Activated CD8-positive, alpha-beta memory T cell treated with anti-CD3 and anti-CD28 coated beads for 1 hour (primary cell): ENCODE measurements at places on chromosomes 4 and X.

DNA sequence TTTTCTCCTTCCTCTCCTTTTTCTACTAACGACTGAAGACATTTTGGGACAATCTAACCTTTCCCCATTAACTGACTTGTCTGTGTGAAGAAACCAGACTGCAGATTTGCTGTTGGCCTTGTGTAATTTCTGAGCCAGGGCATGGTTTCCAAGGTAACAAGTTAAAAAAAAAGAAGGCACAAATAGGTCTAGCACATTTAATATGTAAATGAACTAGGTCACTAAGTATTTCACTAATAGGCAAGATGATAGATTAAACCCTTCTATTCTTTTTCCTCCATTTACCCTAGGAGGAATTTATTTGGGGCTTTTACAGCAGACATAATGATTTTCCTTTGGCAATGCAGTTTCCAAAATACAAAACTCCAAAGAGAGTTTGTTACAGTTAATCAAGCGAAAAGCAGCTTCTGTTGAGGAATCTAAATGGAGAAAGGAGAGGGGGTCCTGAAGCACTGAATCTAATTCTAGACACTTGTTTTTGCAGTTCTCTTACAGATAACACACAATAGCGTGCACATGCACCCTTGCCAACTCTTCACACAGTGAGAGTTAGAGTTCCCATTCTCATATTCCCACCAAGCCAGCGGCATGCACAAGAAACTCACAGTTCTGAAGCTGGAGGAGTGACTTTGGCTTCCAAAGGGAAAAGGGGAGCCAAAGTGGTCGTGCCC is 72.0 kb downstream of the TSPAN5 start:
- DNase-seq = no peak

DNA sequence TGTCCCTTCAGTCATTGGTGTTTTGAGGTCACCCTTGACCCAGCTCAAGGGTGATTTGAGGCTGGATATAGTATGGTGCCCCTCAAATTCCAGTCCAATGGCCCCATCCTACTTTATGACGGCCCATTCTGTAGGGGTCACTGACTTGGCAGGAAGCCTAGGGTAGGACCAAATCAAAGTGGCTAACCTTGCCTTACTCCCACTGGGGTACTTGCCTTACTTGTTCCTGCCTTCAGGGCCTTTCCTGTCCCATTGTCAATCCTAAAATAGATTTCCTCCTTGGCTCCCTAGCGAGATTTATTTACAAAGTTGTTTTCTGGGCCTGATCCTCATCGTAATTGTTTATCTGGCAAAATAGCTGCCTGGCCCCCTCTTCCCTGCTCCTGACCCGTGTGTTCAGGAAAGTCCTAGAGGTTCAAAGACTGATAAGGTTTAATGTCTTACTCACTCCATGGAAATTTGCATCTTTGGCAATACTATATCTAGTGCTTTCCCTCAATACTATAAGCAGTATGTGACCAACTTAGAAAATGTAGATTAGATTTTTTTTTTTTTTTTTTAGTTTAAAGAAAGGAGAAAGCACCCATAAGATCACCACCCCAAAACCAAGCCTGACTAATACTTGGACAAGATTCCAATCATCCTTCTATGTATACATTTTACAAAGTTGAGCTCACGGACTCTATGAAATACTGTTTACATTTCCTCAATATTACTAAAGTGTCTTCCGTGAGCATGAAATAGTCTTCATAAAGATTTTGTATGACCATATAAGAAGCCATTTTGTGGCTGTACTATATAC is 44.8 kb downstream of the MSN start:
- DNase-seq = no peak

DNA sequence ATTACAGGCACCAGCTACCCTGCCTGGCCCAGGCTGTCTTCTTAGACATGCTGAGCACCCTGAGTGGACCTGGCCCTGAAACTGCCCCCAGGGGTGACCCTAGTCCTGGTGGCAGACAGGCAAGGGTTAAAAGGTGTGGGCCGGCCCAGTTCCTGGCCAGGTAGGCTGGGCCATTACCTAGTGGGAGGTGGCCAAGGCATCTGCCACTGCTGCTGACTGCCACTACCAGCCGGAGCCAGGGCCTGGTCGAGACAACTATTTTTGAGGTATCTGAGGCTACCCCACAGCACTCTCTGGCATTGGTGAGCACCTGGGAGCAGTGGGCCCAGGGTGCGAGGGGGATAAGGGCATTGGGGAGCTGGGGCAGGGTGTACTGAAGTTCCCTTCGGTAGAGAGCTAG is at the start of gene CCDC120:
Gene CCDC120 (plus strand): TSS at position 206 of the 400 bp plus-strand sequence. CDS start 3,043 bp downstream, outside the sequence.
- DNase-seq = no peak

GRCh38 chrX:20374900-20375438 is 108.3 kb upstream of the RPS6KA3 start:
- no peak for DNase-seq

GRCh38 chr4:55398461-55398860 is 2.7 kb downstream of the TMEM165 start:
- no peak for DNase-seq

DNA sequence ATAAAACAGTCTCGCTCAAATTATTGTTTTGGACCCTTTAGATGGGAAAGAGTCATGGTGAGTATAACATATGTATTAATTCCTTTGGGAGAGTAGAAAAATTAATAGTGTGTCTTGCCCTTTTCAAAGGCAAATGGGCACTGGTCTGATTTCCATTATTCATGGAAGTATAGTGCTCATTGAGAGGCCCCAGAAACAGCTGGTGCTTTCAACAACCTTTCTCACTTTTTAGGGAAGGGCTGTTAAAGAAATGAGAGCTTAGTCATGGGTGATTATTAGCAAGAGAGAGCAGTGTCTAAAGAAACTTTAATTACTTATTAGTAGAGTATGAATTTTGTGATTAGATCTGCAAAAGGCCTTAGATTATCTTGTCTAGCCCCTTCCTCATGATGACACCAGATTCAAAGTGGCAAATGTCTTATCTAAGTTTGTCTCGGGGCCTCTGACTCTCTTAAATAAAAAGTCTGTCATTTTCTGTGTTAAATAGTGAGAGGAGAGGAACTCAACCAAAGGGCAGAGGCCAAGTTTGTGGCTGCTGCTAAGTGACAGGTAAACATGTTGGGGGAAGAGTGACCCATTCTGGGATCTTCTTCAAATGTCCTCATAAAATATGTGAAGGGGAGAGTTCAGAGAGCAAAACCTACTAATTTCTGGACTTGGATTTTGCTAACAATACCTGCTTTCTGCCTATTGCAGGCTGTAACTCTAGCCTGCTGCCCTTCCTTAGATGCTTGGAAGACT is 110.6 kb downstream of the REPS2 start:
- DNase-seq = no peak

DNA sequence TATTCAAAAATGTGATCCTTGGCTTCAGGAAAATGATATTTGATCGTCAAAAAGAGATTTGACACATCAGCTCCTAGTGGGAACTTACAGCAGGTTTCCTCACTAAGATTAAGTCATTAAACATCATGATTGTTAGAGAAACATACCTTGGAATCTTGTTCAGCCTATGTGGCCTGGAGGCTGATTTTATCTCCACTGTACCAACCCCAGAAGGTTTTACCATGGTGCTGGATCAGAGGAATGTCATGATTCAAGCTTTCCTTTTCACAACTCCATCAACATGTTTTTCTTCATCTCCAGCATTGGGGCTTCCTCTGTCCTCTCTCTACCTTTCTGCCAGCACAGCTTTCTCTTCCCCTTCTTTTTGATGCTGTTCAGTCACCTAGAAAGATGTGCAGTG is 68.4 kb upstream of the MID1IP1 start:
- no peak for DNase-seq

DNA sequence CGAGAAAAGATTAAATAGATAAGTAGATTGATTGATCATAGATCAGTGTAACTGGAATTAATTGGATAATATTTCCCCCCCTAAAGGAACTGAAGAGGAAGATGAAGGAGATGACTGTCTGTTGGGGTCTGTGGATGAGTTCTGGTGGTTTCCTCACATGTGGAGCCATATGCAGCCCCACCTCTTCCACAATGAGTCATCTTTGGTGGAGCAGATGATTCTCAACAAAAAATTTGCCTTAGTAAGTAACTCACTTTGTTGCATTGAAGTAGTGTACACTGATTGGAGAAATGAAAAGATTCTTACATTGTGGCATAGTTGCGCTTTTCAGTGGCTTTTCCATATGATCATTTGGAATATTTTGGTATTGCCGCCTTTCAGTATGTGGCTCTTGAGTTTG is 80.4 kb downstream of the NDST3 start:
- no peak for DNase-seq

DNA sequence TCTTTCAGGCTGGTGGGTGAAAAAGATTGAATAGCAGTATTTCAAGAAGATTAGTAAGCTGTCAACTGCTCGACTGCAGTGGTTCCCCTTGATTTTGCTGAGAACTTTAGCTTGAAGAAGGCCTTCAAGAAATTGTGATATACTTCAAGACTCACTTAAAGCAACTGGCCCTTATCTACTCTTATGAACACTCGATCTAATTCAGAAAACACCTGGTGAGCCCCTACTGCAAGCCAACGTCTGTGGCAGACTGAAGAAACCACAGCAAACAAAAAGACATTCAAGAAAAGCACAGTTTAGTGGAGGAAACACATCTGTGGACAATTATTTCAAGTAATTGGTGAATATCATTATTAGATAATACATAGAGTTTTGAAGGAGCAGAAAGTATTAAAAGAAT is 119.0 kb downstream of the INPP4B start:
- no peak for DNase-seq

DNA sequence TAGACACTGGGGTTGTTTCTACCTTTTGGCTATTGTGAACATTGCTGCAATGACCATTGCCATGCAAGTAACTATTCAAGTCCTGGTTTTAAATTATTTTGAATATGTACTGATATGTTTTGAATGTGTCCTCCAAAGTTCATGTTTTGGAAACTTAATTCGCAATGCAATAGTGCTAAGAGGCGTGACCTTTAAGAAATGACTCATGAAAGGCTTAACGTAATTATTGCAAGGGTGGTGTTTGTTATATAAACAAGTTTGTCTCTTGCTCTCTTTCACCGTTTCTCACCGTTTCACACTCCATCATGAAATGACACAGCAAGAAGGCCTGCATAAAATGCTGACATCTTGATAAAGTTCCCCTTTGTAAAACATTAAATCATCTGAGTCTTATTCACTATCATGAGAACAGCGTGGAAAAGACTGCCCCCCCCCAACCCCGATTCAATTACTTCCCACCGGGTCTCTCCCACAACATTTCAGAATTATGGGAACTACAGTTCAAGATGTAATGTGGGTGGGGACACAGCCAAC is 506.9 kb upstream of the FAM47C start:
- no peak for DNase-seq

DNA sequence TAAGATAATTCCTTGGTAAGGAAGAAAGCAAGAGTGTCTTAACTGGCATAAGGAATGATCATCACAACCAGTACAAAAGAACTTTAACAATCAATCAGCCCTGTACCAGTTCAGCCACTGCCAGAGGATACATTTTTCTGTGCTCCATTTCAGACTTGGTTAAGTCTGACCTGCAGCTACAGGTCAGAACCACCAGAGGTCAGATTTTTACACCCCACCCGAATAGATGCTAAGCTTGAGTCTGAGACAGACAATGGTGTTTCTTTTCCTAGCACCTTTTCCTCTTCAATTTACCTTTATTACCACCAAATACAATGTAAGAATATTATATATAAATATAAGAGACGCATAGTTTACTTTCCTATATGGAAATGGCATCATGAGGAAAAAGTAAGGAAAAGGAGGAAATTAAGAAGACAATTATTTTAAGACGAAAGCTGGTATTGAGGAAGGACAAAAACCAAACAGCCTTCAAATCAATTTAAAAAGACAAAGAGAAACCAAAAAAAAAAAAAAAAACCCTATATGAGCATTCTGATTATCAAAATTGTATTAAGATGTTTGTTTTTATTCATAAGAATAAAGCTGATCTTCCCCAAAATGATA is 215.3 kb upstream of the TTC29 start:
- DNase-seq = no peak

GRCh38 chrX:151183912-151184565 is 7.7 kb downstream of the GPR50 start:
- DNase-seq = no peak

DNA sequence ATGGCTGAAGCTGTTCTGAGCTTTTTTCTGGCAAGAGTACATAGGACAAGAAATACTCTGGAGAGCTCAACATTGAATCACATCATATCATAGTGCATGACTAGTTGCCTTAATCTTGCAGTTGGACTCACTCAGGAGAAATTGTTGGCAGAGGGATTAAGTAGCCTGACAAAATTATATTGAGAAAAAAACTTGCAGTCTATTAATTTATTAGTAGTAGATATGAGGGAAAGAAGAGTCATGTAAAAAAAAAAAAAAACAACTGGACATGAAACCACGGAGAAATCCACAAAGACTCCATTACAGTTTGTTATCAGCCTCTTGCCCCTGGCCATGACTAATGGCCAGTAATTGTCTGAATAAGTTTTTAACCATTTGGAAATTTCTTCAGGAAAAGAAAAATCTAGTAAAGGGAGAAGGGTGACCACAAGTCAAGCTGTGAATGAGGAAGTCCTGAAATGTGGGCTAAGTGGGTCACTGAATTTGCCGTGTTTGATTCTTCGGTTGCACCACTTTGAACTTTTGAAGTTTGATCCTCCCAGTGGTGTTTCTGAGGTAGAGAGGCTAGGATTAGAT is 45.6 kb downstream of the FHL1 start:
- DNase-seq = no peak

DNA sequence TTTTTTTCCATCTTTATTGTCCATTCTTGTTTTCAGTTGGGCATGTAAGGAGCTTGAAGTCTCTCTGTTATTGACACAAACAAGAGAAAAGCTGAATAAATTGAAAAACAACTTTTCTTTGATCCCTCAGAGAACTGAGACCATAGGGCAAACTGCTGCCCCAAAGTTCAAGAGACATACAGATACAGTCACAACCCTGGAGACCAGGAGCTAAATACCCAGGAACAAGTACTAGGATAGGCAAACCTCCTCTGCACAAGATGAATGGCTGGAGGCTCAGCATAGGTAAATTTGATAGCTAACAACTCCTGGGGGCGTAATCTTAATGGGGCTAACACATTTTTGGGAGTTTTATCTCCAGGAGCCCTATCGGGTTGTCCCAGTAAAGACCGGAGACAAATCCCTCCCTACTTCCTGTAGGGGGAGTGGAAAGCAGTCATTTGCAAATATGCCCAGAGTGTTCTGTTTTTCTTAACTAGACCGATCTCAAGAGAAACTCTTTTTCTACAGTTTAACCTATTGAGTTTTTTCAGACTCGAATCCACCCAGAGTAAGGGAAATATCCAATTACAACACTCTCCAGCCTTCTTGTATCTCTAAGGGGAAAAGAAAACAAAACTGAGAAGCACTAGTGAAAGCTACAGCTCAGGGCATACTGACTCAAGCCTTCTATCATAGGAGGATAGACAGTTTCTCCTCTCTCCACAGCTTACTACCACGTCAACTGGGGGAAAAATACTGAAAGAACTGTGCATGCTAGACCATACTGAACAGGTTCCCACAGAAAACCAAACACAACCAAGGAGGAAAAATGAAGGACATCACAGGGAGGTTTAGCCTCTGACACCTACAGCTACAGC is 23.1 kb downstream of the MAGEA8 start:
- DNase-seq = no peak

- no peak for DNase-seq
These were observed 449.8 kb downstream of the C4orf33 start for GRCh38 chr4:129545599-129546278.
